Activated T-helper 1 cell treated with anti-CD3 and anti-CD28 coated beads, Interleukin-12 subunit alpha, Interleukin-12 subunit beta, Interleukin-2, Interleukin-4 antibody, amounts not matched to agents 30 ng/mL and 10 ng/mL and 1 ng/mL, durations not matched to agents 14 hours and 24 hours and 36 hours (primary cell): ENCODE measurements at places on chromosomes 7 and 10.

DNA sequence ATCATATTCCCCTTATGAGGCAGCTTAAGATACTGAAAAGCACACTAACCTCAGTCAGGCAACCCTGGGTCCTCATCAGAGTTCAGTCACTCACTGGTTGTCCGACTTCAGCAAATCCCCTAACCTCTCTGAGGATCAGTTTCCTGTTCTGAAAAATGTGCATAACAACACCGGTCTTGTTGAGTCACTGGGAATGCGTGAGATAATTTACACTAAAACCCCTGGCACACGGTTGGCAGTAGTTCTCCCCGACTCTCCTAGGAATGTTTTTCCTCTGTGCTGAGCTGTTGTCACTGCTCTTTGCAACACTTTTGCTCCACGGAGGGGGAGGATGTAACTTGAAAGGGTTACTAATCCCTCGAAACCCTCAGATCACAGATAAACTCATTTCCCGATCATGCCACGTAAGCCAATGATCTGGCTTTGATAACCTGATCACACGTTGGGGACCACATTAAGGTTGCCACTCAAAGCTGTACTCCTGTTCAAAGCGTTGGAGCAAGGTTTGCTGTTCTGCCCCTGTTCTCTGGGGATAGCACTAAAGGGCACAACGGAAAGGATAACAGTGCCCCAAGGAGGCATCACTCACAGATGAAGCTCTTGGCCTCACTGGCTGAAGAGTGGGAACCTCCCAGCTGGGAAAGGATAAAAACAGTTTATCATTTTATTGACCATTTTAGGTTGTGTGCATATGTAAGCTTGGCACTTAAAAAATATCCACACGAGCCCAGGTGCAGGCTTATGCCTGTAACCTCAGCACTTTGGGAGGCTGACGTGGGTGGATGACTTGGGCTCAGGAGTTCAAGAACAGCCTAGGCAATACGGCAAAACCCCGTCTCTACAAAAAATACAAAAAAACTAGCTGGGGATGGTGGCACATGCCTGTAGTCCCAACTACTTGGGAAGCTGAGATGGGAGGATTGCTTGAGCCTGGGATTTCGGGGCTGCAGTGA lies 5.0 kb upstream of the RBM17 start:
- peak; percentile 67 for DNase-seq

- no peak for DNase-seq
Observed at GRCh38 chr10:68105820-68106219, 3.5 kb upstream of the MYPN start.

DNA sequence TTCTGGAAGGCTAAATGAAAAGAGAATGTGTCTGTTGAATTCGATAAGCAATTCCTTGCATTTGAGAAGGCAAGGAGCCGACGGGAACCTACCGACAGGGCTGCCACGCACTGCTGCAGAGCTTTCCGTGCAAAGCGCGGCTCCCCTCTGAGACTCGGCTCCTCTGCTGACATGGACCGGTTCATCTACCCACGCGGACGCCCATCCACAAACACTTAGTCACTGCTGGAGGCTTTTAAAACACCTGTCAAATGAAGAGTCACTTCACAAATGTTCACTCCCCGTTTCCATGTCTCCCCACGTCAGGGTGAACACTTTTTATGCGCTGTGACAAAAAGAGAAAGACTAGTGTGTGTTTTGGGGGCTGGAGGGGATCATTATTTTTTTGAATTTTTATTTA lies 32.0 kb downstream of the AMZ1 start:
- no peak for DNase-seq

DNA sequence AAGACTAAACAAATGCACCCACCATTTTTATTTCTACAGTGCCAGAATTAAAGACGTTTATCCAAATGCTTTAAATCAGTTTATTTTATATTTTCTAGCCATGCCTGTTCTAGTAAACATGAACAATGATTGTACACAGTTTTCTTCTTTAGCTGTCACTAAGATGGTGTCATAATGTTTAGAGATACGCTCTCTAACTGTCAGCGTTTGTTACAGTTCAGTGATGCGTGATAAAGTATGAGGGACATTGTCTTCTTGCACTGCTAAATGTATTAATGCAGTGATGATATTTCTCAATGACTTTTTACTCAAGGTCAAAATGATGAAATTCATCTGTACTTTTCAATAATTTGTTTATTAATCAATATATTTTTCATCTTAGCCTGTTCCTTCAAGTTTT lies 513.6 kb downstream of the ATRNL1 start:
- no peak for DNase-seq

DNA sequence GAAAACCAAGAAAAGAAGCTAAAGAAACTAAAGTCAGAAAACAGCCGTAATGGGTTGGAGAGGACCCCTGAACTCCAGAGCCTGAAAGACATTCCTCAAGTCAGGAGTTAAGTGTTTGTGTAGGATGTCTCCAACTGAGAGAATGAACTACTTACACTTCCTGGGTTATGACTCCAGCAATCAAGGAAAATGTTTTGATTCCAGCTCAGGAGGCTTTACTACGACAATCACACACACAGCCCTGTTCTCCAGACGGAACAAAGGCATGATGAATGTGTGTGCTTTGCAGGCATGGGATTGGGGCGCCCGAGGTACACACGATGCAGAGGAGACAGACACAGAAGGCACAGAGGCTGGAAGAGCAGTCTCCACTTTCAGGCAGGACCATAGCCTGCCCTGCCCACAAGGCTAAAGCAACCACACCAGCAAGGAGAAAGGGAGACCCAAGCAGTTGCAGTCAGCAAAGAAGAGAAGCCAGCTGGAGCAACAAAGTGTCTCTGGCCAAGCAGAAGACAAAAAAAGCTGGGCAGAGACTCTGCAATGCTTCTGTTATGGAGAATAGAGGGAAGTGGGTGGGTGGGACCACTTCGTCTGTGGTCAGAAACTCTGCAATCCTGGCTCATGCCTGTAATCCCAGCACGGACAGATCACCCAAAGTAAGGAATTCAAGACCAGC lies 89.1 kb downstream of the GRB10 start:
- no peak for DNase-seq

DNA sequence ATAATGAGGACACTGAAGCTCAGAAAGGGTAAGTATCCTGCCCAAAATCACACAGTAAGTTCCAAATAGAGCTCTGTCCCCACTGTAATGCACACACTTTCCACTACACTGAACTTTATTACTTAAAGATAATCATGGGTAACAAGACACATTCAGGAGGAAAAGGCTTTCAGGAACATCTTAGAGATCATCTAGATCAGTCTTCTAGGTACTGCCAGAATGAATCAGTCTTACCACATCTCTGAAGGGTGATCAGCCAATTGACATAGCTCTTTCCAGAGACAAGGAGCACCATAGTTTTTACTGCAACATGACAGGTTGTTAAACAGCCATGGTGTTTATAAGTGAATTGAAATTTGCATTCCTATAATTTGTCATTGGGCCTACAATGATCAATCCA lies 5.4 kb upstream of the HERPUD2 start:
- DNase-seq: no peak

DNA sequence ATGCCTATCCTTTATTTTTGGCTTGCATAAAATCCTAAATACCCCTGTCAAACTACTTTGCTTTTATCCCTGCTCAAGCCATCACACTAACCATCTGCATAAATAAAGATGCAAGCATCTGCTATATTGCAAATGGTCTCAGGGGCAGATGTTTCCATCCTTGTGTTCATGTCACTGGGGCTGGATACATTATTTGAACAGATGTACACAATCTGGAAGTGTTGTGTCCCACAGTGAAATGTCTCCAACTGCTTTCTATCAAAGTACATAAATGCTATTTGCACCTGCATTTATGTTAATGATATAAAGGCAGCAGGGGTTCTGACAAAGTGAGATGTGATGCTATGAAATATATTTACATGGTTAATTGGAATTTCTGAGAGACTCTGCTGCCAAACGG lies 163.1 kb downstream of the ZNF438 start:
- no peak for DNase-seq

DNA sequence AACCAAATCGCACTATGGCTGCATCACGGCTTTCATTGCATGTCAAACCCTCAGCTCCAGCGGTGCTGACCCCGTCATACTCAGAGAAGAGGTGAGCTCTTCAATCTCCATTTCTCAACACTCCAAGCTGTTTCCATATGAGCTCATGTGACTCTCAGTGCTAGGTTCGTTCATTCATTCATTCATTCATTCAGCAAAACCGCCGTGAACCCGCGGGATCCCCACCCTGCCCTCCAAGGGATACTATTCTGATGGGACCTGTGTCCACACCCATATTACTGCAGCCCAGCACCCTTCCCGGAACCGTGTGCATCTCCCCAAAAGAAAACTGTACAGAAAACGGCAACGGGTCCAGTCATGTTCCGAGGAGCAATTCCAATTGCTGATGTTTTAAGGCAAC lies 184.7 kb downstream of the DIP2C start:
- DNase-seq: no peak

DNA sequence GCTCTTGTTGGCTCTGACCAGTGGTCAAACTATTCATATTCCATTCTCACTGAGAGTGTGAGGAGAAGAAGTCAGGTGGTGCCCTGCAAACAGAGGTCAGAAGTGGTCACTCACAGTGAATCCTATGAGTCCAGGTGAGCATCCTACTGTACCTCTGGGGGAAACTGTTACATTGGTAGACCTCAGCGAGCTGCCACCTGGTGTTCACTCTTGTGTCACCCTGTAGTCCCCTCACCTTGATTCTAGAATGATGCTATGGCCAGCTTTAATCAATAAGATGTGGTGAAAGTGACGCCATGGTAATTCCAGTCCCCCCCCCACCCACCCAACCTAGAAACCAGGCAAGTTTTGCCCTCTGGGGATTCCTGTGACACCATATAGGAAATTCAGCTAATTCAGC lies 1.2 kb upstream of the AMPH start:
- no peak for DNase-seq

DNA sequence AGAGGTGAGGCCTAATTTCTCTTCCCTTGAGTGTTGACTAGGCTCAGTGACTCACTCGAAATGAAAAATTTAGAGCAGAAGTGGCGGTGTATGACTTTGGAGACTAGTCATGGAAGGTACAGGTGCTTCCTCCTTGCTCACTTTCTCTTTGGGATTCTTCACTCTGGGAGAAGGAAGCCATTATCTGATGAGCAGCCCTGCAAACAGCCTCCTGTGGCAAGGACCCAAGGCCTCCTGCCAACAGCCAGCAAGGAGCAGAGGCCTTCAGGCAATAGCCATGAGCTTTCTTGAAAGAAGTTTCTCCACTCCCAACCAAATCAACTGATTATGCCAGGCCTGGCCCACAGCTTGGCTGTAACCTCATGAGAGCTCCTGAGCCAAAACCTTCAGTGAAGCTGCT lies 369.6 kb upstream of the VWC2 start:
- DNase-seq: no peak

DNA sequence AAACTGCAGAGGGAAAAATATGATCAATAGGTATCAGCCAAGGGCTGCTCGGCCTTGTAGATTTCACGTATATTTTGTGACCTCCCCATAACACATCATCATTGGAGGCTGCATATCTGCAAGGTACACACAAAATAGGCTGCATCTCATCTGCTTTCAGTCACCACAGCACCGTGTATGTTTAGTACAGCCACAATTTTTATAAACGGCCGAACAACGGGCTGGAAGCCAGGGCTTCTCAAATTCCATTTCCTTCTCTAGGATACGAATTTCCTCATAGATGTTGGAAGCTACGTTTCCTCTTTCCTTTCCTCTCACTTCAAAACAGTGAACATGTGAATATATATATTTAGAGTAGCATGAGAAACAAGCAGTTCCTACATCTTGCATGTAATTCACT lies 20.2 kb upstream of the FOXK1 start:
- no peak for DNase-seq

DNA sequence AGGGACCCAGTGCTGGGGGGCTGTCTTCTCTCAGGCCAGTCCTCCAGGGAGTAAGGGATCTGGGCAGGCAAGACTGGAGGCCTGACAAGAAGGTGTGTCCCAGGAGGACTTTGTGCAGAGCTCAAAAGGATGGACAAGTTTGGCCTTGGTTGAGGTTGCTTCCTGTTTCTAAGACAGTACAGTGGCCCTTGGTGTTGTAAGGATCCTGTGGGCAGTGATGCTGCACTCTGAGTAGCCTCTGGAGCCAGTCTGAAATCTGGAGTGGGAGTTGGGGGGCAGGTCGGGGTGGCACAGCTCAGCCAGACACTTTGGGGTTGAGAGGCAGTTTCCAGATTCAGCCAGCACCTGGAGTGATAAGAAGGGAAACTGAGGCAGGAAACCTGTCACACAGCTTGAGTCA lies 139.2 kb upstream of the ZMIZ1 start:
- no peak for DNase-seq

DNA sequence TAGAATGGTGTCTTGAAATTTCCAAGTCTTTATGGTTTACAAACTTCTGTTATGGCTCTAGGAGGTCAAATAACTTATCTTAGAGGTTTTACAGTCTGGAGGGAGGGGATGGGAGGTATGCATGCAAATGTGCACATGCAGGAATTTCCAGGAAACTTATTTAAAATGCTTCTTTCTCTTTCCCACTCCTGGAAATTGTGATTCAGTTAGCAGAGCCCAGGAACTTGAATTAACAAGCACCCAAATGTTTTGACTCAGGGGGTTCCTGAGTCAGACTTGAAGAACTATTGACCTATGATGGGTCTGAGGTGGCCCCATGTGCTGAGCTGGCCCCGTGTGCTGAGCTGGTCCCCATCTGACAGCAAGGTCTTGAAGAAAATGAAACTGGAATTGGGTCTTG lies 669.4 kb downstream of the INHBA start:
- no peak for DNase-seq

GRCh38 chr10:123945325-123945920 lies 53.8 kb upstream of the CPXM2 start:
- no peak for DNase-seq

GRCh38 chr10:59971915-59972314 lies 65.6 kb upstream of the CCDC6 start:
- no peak for DNase-seq

- no peak for DNase-seq
Observed at GRCh38 chr7:157255201-157255606, 81.6 kb upstream of the DNAJB6 start.

- no peak for DNase-seq
Observed at GRCh38 chr7:11272352-11272751, 298.7 kb downstream of the PHF14 start.
